ENCODE measurements at places on chromosomes 3 and 15. TPM values are rescaled to one million over a fixed set of nuclear protein-coding genes. Genes with fewer than 3 reads are reported as not detected.

The GOLGA8T gene
- 0.03 TPM for polyA plus RNA-seq

DNA sequence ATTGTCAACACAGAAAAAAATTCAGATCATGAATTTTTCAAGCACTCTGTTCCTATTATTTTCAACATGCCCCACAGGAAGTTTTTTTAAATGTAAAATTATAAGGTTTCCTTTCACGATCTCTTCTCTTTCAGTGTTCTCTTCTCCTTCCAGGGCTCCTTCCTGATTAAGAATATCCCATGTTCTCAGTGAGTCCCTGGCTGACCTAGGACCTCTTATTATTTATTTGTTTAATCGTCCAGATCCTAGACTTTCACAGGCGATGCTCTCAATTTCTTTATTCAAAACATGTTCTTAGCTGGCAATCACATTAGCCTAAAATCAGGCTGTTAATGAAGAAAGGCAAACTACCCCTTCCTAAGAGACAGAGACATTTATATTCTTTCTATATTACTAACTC, 124.3 kb downstream of the ABI3BP start:
- DNase-seq: no peak

- DNase-seq: no peak
Observed at GRCh38 chr3:157409516-157409915, 27.1 kb upstream of the PTX3 start.

The RUVBL1 gene
- 113 TPM for polyA plus RNA-seq

The HYKK gene
- 1.7 TPM for polyA plus RNA-seq

GRCh38 chr3:15523660-15524417, 2.3 kb upstream of the COLQ start:
- DNase-seq: no peak

DNA sequence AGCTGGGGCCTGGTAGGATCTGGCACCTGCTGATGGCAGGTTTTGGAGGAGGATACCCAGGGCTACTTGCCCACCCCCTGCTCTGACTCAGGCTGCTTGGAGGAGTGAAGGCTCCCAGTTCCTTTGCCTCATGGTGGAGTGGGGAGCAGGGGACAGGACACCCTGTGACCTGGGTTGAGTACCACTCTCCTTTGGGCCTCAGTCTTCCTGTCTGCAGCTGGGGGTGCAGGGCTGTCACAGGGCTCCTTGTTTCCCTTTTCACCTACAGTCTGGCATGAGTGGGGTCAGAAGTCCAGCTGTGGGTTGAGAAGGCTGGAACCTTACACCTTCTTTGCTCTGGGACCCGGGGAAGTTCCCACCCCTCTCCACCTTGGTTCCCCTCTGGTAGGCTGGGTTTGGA, 14.7 kb downstream of the SEMA3F start:
- DNase-seq: no peak

- no peak for DNase-seq
Observed at GRCh38 chr15:31217566-31218270, 108.9 kb upstream of the KLF13 start.

- DNase-seq: no peak
Observed at GRCh38 chr3:124973290-124973689, 38.7 kb upstream of the MUC13 start.

DNA sequence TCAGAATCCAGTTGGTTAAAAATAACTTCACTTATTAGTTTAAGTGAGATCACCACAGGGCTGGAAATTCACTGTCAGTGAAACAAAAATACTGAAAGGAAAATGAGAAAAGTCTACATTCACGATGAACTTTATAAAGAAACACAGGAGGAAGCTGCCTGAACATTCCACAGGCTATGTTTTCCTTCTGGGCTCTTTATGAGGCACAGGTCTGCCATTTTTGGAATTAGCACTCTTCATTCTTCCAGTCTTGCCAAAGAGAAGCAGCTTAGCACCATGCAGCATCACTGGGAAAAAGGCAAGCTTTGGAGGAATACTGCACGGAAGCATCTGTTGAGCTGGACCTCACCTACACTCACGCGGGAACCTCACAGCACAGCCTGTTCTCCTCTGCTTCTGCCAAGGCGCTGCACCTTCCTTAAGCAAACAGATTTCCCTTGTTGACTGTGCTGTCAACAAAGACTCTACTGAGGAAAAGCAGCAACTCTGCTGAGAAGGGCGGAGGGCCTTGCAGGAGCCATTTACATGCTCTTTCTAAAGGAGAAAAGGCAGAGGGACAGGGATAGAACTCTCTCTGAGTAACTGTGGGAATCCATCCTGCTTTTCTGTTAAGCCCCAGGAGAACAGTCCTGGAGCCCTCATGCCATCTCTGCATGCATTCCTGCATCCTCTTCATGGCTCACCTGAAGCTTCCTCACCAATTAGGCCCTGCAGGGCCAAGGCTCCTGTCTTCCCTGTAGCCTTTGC, 15.7 kb downstream of the SUSD5 start:
- DNase-seq: no peak

- no peak for DNase-seq
Observed at GRCh38 chr3:37726525-37727290, 135.0 kb upstream of the CTDSPL start.

DNA sequence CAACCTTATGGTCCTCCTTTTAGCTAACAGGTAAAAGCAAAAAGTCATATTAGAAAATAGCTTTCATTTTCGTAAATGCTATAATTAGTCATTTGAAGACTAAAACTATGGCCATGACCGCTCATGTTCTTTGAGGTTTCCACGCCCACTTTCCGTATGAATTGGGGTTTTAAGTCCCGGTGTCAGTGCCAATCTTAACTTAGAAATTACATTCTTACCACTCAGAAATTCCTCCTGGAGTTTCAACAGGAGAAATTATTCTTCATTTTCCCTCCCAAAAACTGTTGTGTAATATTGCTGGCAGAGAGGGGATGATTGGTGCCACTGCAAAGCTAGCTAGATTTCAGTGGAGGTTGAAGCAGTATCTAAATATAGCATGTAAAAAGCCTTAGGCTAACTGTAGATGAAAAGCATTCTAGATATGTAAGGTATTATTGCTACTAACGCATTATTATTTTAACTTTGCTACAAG, 71.0 kb upstream of the MDFIC2 start:
- DNase-seq: no peak

DNA sequence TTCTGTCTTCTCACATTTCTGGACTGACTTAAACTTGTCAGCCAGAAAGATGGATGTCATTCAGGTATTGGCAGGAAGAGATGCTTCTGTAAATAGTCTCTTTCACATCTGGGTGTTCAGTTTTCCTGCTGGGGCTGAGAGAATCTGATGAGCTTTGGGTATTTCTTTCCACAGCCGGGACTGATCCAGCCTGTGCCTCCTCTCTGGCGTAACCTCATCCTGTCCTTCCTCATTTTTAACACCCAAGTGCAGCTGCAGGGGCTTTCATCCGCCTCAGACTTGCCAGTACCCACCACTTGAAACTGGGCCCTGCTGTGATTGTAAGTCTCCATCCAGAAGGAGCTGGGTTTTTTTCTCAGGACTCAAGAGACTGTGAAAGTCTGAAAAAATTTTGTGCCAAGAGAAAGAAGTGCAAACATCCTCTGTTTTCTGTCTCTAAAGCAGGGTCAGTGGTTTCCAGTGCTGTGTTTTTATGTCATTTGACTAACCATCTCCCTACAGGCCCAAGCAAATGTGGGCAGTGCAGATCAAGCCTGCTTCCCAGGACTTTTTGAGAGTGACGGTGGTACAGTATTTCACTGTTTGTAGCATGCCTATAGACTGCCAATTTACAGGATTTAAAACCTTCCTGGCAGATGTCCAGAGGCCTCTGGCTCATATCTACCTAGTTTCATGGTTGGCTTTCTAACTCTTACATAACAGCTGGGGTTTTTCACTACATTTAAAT, 342.7 kb downstream of the PTPRG start:
- no peak for DNase-seq

- DNase-seq: peak; percentile 66
Observed at GRCh38 chr15:78241017-78241416, 6.7 kb upstream of the ACSBG1 start.

The SEC61A1 gene
- 133 TPM for polyA plus RNA-seq

The TUSC7 gene
- not detected for polyA plus RNA-seq

- no peak for DNase-seq
Observed at GRCh38 chr3:98903099-98903498, 1.6 kb upstream of the DCBLD2 start.

- no peak for DNase-seq
Observed at GRCh38 chr3:126464093-126464492, 11.6 kb downstream of the ZXDC start.

- no peak for DNase-seq
Observed at GRCh38 chr3:73694983-73695757, 70.4 kb upstream of the PDZRN3 start.

The SLC2A2 gene
- polyA plus RNA-seq: not detected

DNA sequence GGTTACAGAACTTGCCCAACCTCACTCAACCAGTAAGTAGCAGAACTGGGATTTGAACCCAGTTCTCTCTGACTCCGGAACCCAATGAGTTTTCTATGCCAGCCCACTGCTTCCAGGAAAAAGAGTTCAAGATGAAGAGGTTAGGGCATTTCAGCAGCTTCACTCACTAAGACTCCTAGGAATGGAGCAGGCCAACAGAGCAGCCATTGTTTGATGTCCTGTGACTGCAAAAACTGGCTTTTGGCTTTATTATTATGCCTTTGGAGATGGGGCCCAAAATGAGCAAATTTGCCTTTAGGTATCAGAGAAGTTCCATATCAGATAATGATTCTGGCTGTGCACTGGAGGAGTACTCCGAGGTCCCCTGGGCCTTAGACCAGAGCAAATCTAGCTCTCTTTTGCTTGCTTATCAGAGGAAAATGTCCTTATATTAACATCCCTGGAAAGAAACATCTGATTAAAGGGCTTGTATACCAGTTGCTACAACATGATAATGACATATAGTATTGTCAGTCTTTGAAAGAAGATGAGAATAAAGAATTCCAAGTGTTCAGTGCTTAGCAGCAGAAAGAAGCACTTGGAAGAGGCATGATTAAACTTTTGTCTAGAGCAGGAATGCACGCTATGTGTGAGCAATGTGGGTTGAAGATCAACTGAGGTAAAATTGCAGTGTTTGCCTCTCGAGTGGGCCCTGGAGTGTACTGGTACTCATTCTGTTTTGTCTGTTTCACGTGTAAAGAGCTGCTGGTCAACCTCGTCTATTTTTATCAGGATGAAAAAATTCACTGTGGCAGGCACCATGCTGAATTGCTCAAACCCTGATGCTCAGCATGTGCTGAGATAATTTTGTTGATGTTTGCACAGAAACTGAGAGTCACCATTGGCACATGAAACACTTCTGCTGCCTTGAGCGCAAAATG, 21.8 kb upstream of the KLHL24 start:
- no peak for DNase-seq

DNA sequence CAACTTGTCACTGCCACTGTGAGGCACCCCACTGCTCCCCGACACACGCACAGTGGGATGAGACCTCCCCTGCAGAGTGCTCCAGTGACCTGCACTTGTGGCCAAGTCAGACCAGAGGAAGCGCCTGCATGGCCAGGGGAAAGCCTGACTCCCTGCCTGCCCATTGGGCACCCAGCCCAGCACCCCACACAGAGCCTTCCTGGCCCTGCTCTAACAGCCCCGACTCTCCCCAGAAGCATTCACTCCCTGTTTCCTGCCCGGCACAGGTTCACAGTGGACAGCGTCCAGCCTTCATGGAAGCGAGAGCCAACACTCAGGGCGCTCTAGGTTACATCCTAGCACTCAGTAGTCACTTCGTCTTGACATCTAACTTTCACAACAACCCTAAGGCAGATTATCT, 27.8 kb downstream of the RBPMS2 start:
- DNase-seq: no peak

GRCh38 chr3:70400194-70400593, 87.8 kb upstream of the MDFIC2 start:
- DNase-seq: no peak

- DNase-seq: no peak
Observed at GRCh38 chr3:127639173-127640041, 10.4 kb downstream of the PODXL2 start.

The EAF2 gene
- 2.0 TPM for polyA plus RNA-seq

- DNase-seq: peak; percentile 77
Observed at GRCh38 chr15:22949074-22949547, 31.1 kb downstream of the CYFIP1 start.

- no peak for DNase-seq
Observed at GRCh38 chr15:59791755-59792154, 102.6 kb upstream of the BNIP2 start.

- DNase-seq: no peak
Observed at GRCh38 chr3:105853801-105854432, 14.9 kb downstream of the CBLB start.

The MB21D2 gene
- 10.1 TPM for polyA plus RNA-seq

DNA sequence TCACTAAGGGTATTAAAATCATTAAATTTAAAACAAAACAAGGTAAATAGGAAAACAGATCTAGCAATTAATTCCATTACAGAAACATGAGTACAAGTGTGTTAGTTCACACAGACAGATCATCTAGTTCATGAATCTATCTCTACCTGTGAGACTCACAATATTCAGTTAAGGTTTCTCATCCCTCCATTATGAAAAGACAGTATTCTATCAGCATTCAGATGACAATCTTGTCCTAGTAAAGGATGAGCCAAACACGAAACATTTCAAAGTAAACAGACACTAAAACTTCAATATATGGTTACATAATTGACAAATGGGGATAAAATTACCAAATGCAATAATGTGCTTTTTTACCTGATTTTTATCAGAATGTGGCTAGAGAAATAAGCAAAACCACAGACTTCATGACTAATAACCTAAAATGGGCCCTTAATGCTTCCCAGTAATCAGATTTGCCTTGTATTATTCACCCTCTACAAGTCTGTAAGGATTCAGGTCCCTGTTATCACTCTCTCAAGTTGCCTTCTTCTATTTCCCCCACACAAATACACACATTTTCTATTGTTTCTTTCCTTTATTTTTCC, 126.8 kb downstream of the DLG1 start:
- DNase-seq: no peak

The MLF1 gene
- 13.4 TPM for polyA plus RNA-seq

The TMEM212 gene
- polyA plus RNA-seq: not detected

DNA sequence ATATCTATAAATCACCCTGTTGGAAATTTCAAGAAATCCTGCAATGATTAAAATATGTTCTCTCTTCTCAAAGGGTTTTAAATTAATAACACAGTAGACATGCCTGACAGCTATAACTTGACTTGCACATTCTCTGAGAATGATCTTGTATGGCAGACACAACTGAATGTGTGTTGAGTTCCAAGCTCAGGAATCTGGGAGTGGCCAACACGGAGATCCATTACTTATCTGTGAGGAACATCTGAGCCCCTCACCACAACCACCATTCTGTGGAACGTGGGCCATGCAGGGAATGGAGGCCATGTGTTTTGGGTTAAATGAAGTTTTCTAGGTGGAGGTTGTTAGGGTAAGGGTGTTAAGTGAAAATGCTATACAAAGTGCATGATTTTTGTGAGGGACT, 105.3 kb upstream of the CHMP2B start:
- no peak for DNase-seq

Measured in H1 (cell line).